Activated effector memory CD4-positive, alpha-beta T cell treated with Interleukin-2 at 50 U/mL for 16 hours (primary cell): ENCODE measurements at places on chromosomes 3 and 15.

DNA sequence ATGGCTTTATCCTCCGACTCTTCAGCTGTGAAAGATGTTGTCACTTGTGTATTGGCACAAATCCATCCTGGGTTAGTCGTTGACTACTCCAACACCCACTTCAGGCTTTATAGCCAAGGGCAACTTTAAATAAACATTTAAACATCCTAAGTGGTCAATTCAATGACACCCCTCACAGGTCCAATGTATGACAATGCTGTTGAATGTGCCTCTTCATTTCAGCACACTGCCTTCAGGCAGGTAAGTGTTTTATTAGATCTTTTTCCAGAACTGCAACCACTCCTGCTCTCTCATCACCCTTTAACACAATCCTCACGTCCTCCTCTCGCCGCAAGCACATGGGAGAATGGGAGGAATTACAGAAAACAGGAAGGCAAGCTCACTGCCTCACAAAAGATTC is 30.3 kb downstream of the IL12A start:
- DNase-seq = no peak

DNA sequence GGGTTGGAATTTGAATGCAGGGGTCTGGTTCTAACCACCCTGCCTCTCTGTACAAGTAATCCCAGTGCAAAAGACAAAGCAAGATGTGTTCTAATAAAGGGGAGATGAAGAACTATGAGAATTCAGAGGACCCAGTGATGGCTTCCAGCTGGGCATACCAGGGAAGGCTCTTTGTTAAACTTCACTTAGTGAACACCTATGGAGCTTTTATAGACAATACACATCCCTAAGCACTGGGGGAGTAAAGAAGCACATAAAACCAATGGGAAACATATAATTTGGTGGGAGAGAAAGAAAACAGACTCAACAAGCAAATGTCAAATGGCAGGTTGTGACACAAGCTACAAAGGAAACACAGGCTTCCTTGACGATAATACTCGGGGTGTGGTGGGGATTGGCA is 47.9 kb upstream of the RNU6-1 start:
- DNase-seq = no peak

- DNase-seq = peak; percentile 75
Measured at GRCh38 chr3:4821975-4822374, 157.3 kb upstream of the BHLHE40 start.

- DNase-seq = peak; percentile 48
Measured at GRCh38 chr15:90660195-90660998, 56.7 kb upstream of the BLM start.

GRCh38 chr15:100824211-100824610 is 55.4 kb upstream of the ALDH1A3 start:
- DNase-seq = no peak

DNA sequence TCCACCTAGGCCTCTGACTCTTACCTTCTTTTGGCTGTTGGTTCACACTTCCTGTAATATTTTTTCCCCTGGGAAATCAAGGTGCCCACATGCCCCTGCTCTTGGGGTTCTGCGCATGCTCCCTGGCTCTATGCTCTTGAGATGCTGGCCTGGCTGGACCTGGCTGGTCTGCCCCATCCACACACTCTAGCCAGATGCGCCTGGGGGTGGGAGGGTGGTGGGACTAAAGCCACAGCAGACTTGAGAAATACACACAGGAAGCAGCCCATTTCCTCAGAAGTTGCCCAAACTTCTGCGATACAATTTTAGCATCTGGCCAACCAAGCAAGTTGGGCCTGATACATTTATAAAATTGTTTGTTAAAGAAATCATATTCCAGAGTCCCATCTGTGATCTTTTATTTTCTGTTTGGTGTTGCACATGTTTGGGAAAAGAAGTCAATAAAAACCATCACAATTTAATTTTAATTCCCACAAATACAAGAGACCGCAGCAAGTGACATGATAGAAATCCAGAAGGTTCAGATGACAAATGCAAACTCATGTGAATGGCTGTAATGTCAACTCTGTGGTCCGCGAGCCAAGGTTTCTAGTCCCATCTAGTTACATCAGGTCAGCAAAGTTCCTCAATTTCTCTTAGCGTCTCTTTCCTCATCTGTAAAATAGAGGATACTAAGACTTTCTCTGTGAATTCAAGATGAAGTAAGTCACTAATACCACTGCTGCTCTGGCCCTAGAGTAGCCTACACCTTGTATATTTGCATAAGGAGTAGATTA is 55.9 kb upstream of the MEF2A start:
- DNase-seq = no peak

GRCh38 chr3:96538186-96538585 is 276.2 kb upstream of the EPHA6 start:
- DNase-seq = no peak

DNA sequence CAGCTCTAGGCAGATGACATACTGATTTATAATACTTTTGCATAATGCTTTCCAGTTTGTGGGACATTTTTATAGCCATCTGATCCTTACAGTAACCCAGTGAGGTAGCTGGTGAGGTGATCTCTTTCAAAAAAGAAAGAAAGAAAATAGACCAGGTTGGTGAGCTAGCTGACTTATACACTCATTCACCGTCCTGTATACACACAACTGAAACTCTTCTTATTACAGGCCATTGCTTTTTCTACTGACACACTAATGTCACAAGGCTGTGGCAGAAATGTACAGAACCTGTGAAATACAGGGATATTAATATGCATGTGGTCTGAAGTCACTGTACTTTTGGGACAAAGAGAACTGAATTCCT is 150.2 kb upstream of the BHLHE40 start:
- no peak for DNase-seq

DNA sequence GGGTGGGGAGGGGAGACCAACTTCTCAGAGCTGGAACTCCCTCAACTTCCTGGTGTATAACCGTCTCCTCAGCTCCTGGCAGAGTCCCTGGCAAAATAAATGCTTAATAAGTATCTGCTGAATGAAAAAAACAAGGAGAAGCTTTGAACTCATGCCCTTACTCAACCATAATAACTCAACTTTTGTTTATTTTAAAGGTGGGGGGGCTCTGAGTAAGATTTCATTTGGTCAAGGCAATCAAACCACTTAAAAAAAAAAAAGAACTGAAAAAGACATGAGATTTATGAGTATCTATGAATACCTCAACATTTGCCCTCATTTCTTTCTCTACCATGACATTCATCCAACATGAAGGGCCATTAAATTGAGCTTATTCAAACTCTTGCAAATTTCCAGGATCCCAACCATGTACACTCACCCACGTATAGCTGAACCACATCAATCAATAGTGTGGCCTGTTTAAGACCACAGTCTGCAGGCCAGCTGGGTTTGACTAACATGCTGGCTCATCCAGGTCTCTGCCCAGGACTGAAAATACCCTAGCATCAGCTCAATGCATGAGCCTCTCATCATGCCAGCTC is 157.9 kb downstream of the FOXP1 start:
- no peak for DNase-seq

GRCh38 chr3:129994883-129995559 is 20.5 kb downstream of the TRH start:
- DNase-seq = no peak

DNA sequence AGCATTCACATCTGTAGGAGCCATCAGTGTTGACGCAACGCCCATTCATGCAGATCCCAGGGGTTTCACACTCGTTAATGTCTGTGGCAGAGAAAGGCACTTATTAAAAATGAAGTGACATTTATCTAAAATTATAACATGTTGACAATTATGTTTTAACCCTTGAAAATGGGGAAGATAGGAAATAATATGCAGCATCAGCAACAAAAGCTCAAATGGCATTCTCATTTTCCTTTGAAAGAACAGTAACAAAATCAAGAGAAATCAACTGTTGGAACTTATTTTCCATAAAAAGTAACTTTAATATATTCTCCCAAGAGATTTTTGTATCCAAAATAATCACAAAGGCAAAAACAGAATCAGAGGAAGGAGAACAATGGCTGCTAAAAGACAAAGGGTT is 140.4 kb downstream of the FBN1 start:
- DNase-seq = no peak

DNA sequence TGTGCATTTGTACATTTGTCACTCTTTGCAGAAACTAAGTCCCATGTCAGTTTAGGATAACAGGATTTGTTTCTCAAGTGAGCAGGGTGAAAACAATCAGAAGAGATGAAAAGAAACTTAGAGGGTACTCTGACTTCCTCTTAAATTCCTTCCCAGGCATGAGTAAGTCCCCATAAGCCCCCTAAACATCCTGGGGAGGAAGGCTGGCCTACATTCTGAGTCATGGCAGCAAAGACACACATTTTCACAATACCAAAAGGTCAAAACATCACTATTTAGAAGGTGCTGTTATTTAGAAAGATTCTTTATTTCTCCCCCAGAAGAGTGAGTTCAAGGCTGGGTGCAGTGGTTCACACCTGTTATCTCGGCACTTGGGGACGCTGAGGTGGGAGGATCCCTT is 7.6 kb upstream of the FOXP1 start:
- DNase-seq = no peak

DNA sequence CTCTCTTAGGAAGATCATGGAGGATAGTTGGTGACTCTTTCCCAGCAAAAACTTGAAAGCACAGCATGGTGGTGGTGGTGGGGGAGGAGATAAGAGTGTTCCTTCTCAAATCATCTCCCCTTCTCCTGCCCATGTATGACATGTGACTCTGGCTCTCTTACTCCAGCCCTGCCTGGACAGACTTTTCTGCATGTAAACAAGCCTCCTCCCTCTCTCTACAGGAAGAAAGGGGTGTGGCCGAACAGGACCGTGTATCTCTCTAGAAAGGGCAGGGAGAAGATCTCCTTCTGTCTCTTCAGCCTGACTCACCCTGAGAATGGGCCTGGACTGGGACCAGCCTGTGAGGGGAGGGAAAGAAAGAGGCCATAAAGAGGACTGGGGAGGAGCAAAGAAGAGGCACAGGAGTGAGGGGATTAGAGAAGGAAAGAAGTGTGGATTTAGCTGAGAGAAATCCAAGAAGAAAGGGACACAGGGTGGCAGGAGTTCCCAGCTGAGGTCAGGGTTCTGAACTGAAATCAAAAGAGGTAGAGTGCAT is 1.5 kb downstream of the CELF6 start:
- no peak for DNase-seq

GRCh38 chr3:1439395-1439794 is 346.6 kb downstream of the CNTN6 start:
- DNase-seq = no peak

DNA sequence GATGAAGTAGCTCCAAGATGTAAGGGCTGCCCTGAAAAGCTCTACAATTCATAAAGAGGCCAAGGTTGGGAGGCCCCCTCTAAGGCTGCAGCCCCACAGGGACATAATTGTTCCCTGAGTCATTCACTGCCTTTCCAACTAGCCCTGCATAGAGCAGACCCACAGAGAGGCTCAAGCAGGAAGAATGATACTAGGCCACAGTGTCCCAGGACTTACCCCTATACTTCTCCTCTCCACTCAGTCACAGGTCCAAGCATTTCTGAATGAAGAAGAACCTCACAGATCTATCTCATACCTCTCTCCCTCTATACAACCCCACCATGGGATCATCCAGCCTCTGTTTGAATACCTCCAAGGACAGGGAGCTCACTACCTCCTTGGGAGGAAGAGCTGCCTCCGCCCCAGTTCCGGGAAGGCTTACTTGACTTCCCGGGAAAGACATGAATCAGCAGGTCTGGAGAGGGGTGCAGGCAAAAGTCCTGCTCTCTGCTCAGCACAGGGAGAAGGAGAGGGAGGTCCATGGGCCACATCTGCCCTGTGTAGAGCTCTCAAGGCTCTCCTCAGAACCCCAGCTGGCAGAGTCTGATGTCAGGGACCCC is 6.9 kb upstream of the SKIC8 start:
- DNase-seq = no peak

DNA sequence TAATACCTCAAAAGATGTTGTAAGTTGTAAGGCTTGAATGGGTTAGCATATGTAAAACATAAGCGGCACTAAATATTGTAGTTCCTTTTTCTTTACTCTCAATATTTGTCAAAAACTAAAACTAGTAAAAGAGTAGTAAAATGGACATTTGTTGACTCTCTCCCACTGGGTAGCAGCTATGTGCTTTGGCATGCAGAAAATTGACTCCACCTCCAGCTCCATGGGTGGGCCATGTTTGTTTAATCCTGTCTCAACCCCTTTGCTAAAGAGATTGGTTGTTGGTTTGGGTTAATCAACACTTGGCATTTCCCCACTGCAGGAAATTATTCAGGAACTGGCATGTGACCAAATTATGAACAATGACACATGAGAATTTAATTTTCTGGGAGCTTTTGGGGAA is 114.8 kb downstream of the EOMES start:
- DNase-seq = no peak

DNA sequence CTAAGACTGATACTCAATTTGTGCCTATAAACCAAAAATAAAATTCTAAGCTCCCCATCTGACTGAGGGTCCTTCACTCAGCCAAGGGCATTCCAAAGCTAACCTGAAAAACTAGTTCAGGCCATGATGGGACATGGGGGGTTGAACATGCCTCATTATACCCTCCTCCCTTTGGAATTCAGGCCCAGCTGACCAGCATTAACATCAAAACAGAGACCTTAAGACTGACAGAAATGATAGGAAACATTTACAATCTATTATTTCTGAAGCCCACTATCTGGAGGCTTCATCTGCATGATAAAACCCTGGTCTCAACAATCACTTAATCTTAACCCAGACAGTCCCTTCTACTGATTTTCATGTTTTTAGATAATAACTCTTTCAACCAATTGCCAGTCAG is 140.4 kb downstream of the ANO10 start:
- no peak for DNase-seq

DNA sequence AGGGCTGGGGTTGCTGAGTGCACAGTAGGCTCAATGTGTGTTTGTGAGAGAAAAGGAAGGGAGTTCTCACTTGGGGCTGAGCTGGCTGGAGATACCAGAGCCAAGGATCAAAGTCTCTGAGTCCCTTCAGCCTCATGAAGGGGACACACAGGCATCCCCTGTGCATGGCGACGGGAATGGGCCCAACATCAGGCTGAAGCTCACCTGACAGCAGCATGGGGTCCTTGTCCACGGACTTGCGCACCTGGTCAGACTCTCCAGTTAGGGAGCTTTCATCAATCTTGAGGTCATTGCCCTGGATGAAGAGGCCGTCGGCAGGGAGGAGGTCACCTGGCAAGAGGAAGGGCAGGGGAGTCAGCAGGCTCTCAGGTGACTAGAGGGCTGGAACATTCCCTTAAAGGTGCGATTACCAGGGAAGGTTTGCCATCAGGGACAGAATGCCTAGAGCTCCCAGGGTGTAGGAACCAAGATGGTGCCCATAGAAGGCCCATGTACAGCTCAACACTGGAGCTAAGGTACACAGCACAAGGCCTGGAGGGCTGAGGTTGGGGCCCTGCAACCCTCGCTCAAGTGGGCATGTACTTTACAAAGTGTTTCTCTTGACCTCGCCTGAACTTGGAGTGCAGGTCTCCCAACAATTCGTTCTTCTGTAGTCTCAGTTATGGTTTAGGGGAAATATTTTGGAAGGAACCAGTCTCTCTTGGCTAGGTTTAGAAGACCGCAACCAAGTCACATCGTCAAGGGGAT is 80.0 kb upstream of the SEC13 start:
- no peak for DNase-seq
